ENCODE measurements at places on chromosomes 6 and 20. TPM values are rescaled to one million over a fixed set of nuclear protein-coding genes. Genes with fewer than 3 reads are reported as not detected.

The CRISP2 gene
- total RNA-seq, result not detected

DNA sequence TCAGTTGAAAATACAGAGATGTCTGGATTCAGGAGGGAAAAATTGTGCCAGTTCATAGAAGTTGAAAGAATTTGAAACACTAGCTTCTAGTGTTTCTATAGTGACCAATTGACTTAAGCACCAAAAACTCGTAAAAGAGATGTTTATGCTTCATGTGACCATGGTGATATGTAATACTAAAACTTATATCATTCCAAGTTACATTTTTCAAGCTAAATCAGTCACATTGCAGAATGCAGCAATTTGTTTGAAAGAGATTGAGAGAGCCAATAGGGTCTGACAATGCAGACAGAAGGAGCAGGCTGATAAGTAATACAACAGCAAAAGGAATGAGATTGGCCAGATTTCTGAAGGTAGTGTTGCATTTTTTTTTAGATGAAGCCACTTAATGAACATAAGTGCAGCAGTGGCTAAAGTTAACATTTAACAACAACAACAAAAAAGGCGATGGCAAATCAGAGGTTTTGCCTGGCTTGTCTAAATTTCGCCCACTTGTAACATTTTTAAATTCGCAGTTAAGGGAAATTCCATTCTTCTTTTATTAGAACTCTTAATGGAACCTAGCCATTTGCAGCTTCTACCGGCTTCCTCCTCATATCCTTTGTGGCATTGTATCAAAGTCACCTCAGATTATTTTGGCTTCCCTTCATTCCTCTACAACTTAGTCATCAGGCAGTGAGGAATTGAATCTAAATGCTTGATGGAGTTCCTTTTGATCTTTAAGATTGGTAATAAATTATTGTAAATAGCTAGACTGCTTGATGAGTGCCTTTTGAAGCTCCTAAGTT, 484.0 kb upstream of the SOX4 start:
- no peak for ATAC-seq

GRCh38 chr6:111804627-111805235, 68.5 kb downstream of the FYN start:
- ATAC-seq, result peak; percentile 73

GRCh38 chr6:150486048-150486447, 113.6 kb upstream of the PLEKHG1 start:
- ATAC-seq, result no peak

DNA sequence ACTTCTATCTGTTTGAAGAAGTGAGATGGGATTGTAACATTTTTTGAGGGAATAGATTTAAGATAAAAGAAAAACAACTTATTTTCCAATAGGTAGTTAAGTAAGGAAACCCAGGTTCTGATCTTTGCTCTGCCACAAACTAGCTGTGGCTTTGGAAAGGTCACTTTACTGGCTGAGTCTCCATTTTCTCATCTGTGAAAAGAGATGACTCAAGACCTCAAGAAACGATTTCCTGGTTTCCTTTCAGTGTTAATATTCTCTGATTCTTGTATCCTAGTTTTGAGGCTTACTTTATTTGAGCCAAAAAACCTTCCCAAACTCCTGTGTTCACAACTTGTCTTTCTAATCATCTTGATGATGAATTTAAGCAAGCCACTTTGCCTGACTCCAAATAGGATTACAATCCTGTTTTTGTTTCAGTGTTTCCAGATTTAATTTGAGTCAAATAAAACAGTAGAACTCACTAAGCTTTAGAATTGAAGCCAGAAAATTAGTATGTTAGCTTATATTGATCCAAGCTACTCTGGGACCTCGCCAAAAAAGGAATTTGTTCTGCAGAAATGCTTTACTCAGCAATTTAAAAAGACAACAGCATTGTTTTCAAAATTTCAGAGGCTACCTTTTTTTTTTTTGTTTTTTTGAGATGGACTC, 51.1 kb downstream of the ENPP1 start:
- ATAC-seq, result peak; percentile 31

The HLA-DMA gene
- total RNA-seq, result 53.8 TPM

DNA sequence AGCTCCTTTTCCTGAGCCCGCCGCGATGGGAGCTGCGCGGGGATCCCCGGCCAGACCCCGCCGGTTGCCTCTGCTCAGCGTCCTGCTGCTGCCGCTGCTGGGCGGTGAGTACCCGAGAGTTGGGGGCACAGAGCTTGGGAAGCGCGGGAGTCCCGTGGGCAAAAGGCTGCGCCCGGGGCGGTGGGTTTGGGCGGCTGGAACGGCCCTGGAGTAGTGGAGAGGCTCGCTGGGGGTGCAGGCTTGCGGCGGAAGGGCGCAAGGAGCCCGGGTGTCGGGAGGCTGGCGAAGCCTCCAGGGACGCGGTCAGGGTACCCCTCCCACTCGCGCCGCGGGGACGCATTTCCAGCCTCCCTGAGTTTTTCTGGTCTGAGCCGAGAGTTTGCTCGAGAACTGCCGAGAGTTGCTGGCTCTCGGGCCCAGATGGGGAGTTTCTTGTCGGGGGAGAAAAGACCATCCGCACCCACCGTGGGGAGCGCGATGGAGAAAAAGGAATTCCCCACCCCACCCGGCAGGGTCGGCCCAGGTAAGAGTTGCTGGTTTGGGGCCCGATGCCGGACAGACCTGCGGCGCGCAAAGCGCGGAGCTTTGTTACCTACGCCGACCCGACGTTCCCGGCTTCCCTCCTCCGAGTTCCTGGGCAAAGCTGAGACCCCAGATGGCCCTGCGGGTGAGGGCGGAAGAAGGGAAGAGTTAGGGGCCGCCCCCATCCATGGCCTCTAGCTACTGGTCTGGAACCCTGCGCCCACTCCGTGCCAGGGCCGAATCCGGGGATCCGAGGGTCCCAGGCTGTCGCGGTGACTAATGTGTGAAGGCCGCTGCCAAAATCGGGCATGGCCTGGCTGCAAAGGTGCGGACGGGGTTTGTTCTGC, 584 bp downstream of the PTK7 start:
- peak; percentile 21 for ATAC-seq

GRCh38 chr20:37315021-37315451, 25.6 kb downstream of the MANBAL start:
- no peak for ATAC-seq

The ZBP1 gene
- total RNA-seq, result 1.7 TPM

DNA sequence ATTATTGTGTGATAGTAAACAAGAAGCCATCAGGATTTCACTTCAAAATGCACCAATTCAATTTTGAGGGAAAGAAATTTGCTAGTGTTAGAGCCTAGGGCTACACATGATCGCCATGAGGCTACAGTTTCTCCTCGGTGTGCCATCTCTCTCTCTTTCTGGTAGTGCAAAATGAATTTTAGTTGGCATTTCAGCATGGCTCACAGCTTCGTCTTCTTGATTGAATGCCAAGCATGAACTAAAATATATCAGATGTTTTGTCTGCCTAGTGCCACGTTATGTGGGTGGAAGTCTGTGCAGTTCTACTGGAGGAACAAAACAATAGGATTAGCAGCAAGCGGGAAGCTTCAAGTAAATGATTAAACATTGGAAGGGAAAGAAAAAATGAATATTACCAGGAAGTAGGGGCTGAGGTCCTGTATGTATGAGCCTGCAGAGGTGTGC, 6.8 kb upstream of the MRAP2 start:
- no peak for ATAC-seq

GRCh38 chr20:38144974-38145728, 19.9 kb downstream of the TGM2 start:
- no peak for ATAC-seq

GRCh38 chr6:157106487-157106886, 216.8 kb downstream of the TMEM242 start:
- ATAC-seq, result peak; percentile 69

DNA sequence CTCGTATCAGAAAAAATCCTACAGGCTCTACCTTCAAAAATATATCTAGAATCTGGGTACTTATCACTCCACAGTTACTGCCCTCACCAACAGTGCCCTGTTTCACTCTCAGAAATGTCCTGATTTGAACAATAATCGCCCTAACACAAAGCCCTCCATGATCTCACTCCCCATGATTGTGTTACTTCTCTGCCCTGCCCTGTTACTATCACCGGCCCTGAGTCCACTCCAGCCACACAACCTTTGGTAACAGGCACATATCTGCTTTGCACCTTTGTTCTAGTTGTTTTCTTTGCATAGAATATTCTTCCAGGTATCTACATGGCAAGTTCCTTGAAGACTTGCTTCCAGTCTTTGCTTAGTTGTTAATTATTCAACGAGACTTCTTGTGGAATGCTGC, 142.0 kb downstream of the ARHGAP18 start:
- no peak for ATAC-seq

The FRS3 gene
- 2.9 TPM for total RNA-seq

DNA sequence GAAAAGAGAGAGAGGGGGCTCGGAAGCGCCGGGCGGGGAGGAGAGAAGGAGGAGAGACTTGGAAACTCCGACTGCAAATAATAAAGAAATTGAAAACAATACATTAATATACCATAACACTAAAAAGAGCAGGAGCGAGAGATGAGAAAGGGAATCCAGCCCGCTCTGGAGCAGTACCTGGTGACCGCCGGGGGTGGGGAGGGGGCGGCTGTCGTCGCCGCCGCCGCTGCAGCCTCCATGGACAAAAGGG, 338 bp downstream of the E2F3 start:
- no peak for ATAC-seq

GRCh38 chr6:15871276-15871675, 208.4 kb upstream of the DTNBP1 start:
- no peak for ATAC-seq

DNA sequence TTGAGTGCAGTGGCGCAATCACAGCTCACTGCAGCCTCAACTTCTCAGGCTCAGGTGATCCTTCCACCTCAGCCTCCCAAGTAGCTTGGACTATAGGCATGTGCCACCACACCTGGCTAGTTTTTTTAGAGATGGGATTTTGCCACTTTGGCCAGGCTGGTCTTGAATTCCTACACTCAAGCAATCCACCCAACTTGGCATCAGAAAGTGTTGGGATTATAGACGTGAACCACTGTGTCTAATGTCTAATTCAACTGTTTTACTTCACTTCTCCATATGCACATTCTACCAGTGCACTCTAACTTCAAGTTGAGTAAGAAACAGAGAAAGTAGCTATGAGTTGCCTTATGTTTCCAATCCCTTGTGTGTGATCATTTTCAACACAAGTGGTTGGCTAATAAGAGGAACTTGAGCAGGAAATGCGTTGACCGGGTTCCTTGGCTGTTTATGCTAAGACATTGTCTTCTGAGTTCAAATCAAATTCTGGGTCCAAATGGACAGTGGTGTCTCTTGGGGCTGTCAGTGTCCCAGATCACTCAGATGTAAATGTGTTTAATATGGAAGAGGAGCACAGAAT, 23.9 kb downstream of the ZNF337 start:
- no peak for ATAC-seq

- no peak for ATAC-seq
Measured at GRCh38 chr6:167575158-167575696, 250.3 kb downstream of the TTLL2 start.

GRCh38 chr6:35370785-35371493, 28.6 kb downstream of the PPARD start:
- ATAC-seq, result no peak

DNA sequence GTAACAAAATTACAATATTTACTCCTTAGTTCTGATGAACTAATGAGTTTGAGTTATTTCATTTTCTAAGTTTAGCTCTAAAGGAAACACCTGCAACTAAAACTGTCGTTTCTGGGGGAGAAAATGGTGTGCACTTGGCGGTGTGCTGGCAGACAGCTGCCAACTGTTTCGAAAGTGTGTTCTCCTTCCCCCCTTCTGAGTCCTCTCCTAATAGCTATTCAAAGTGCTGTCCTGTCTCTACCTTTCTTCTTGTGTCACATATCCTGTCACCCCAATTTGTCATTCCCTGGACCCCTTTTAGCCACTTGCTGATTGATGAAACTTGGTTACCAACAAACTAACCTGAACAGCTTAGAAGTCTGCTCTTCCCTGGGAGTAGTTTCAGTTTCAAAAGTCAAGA, 4.9 kb upstream of the UBE2J1 start:
- ATAC-seq, result no peak

DNA sequence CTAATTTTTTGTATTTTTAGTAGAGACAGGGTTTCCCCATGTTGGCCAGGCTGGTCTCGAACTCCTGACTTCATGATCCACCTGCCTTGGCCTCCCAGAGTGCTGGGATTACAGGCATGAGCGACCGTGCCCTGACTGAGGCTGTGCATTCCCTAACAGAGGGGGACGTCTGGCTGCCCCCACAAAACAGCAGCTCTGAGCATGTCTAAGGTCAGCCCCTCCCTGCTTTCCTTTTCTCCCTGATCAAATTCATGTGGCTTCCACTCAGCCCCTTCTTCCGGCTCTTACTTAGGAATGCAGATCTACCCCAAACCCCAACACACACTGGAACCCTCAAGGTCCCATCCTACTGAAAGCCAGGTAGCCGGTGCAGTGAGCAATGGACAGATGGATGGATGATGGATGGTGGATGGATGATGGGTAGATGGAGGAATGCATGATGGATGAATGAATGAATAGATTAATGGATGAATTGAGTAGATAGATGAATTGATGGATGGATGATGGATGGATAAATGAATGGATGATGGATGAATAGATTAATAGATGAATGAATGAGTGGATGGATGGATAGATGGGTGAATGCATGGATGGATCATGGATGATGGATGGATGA, 91.5 kb upstream of the BHLHE23 start:
- no peak for ATAC-seq

GRCh38 chr6:150025201-150025917, at the start of gene RAET1L:
TSS of gene RAET1L (minus strand) at chr6:150025532. CDS start at chr6:150025471, 61 bp downstream.
- ATAC-seq, result peak; percentile 99

- no peak for ATAC-seq
Measured at GRCh38 chr6:83854001-83854501, 891 bp downstream of the RIPPLY2 start.

The RAMACL gene
- 0.28 TPM for total RNA-seq

The JPH2 gene
- 0.09 TPM for total RNA-seq

DNA sequence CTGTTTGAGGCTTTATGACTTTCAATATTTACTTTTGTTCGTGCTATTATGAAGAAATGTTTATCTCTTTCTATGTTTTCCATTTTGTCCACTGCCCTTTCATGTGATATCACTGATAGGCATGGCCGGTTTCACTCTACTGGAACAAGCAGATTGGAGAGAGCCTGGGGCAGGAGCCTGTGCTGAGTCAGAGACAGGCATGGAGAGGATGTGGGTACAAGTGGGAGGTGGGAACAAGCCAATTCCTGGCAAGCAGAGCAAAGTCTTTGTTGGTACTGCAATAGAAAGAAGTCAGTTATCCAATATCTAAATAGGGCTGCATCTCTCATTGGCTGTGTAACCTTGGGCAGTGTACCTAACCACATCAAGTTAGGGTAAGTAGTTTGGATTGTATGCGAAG, 545.6 kb upstream of the MAP3K7 start:
- ATAC-seq, result no peak

The NKX2-4 gene
- total RNA-seq, result not detected

- peak; percentile 73 for ATAC-seq
Measured at GRCh38 chr20:45049904-45050471, 50.9 kb downstream of the KCNS1 start.

GRCh38 chr6:9564021-9564420, 850.9 kb downstream of the TFAP2A start:
- ATAC-seq, result no peak

The FIG4 gene
- 10.5 TPM for total RNA-seq

The RNF217 gene
- 5.6 TPM for total RNA-seq

Data from activated T-helper 17 cell treated with anti-CD3 and anti-CD28 coated beads, Interleukin-2, amount 50 U/mL, for 72 hours (primary cell).